ELR (cell line): ENCODE measurements at places on chromosomes 13 and 19.

GRCh38 chr19:43553656-43554055 lies 20.7 kb downstream of the ZNF575 start:
- no peak for DNase-seq

GRCh38 chr19:5837761-5838352 lies 1.6 kb downstream of the FUT6 start:
- DNase-seq: no peak

DNA sequence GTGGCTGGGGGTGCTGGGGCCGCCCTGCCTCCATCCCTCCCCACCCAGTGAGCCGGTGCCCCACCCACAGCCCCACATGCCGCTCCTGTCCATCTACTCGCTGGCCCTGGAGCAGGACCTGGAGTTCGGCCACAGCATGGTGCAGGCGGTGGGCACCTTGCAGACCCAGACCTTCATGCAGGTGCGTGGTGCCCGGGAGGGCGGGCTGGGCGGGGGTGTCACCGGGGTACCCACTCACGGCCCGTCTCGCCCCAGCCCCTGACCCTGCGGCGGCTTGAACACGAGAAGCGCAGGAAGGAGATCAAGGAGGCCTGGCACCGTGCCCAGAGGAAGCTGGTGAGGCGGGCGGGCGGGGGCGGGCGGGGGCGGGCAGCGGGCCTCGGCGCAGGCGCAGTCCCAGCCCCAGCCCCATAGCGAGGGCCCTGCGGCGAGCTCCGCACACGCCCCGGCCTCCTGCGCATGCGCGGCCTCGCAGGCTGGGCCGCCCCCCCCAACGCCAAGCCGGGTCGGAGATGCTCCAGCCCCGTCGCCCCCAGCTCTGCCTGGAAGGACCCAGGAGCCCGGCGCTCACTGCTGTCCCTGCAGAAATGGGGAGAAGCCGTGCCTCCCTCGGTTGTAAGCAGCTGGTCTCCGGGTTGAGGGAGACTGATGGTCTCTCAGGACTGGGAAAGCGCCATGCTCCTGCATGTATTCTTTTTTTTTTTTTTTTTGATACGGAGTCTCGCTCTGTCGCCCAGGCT lies 7.7 kb downstream of the ARHGAP45 start:
- no peak for DNase-seq

GRCh38 chr19:3969435-3970312 lies 1.2 kb downstream of the DAPK3 start:
- DNase-seq: peak; percentile 95

- DNase-seq: no peak
Measured at GRCh38 chr13:42656161-42656560, 82.2 kb downstream of the TNFSF11 start.

DNA sequence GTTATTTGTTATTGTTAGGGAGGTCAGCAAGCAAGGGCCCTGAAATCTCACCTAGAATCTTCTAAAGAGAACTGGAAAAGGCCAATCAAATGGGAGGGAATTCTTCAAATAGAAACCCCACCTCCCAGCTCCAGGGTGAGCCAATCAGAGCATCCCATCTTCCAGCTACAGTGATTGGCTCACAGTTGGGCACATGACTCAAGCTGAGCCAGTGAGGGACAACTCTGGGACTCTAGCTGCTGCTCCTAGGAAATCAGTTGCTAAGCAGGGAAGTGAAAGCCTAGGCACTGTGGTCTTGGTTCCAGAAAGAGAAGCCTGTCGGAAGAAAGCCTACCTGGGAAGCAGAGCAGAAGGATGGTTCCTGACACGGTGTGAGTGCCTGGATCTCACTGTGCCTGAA lies 13.4 kb downstream of the TM6SF2 start:
- peak; percentile 68 for DNase-seq

- peak; percentile 74 for DNase-seq
Measured at GRCh38 chr19:53333066-53333462, 485 bp upstream of the ZNF845 start.

- DNase-seq: no peak
Measured at GRCh38 chr19:2215281-2215751, 20.8 kb downstream of the PLEKHJ1 start.

DNA sequence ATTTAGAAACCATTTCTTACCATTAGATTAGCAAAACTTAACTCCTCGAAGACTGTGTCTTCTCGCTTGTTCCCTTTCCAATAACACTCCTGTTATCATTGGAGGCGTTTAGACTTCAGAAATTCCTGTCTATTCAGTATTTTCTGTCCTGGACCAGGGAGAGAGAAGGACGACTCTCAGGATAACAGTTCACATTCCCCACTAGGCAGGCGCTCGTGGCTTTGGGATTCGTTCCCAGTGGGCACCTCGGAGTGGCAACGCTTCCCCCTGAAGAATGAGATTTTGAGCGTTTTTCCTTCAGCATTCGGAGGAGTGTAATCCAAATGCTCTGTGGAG lies 429 bp upstream of the ZNF225 start:
- no peak for DNase-seq

GRCh38 chr19:3895788-3896187 lies 15.3 kb downstream of the ATCAY start:
- DNase-seq: no peak

GRCh38 chr13:32726374-32727037 lies 140.3 kb downstream of the PDS5B start:
- no peak for DNase-seq

DNA sequence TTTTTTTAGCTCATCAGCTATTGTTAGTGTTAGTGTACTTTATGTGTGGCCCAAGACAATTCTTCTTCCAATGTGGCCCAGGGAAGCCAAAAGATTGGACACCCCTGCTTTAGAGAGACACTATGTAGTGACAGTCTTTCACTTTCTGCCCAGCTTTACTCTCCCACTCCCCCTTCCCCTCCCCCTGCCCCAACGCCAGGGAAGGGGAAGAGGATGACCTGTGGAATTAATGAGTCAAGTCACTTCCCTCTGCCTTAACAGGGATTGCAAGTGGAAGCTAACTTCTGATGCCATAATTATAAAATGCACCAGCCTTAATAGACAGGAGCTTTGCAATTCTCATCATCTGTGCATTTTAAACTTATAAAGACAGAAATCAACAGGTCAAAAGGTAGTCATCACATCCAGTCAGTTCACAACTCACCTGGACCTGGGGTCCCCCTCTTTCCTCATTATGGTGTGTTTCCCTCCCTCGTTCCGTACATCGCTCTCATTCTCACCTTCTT lies 1.6 kb downstream of the ZNF415 start:
- peak; percentile 20 for DNase-seq

GRCh38 chr13:51341232-51341631 lies 1.7 kb downstream of the SERPINE3 start:
- no peak for DNase-seq

GRCh38 chr13:100561599-100562204 lies 26.9 kb downstream of the GGACT start:
- no peak for DNase-seq

DNA sequence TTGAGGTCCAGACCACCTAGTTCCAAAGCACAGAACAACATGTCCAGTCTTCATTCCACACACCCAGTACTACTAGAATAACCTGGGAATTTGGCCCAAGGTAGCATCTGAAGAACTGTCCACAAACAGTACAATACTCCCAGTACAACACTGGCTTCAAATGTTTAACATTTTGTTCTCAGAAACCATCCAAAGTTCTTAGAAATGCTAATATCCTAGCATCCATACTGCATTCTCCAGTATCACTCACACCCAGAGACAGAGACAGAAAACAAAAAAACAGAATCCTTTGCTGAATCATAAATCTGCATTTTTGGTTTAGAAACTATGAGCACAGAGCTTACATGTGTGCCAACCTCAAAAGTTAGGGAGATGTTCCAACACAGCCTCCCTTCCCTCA lies 490.8 kb downstream of the FOXO1 start:
- no peak for DNase-seq

DNA sequence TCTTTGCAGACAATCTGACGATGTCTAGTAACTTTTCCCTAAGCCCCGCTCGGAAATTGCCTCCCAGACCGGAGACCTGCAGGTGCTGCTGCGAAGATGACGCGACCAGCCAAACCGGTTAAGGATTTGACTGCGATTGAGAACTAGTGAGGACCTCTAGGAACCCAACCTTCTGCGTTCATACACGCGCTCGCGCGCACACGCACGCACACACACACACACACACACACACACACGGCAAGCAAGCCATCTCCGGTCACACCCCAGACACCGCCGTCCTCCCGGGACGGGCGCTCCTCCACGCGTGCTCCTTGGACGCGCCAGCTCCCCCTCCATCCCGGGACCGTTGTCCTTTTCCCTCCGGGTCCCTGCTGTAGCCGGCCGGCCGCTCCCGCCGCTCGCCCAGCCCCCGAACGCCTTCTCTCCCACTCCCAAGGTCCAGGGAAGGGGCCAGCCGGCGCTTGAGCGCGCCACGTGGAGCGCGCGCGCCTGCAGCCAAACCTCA lies 1.2 kb downstream of the TBC1D4 start:
- peak; percentile 57 for DNase-seq
